Ascending aorta (tissue), 2 donors: ENCODE measurements at places on chromosomes 3 and 15. TPM values are rescaled to one million over a fixed set of nuclear protein-coding genes. Genes with fewer than 3 reads are reported as not detected.
A peak's percentile ranks its signal among the peaks of the same experiment; 100 is the strongest.

DNA sequence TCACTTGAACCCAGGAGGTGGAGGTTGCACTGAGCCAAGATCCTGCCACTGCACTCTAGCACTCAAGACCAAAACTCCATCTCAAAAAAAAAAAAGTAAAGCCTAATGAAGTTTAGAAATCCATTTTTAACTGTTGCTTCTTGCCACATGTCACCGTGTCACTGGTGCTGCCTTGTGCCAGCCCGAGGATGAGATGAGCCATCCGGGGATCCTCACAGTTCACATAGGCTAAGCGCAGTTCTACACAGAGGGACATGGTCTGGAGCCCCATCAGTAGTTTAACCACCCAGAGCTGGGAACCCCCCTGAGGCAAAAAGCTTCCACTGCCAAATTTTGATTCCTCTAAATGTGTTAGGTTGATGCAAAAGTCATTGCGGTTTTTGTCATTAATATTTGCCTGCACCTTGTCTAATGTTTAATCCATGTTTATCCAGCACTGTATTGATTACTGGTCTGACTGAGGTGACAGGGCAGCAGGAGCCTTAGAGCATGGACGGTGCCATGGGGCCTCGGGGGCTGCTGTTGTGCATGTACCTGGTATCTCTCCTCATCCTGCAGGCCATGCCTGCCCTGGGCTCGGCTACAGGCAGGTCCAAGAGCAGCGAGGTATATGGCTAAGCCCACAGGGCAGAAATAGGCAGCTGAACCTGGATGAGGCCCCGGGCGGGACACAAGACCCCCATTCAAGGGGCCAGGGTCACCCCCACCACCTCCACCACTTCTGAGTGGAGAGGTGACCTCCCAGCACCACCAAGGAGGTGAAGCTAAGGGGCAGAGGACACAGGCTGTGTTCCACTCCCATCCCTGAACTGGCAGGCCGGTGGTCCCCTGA lies at the start of gene ITIH1:
ITIH1 (plus strand) TSS at position 473 of the 832 bp plus-strand sequence; CDS start at position 490, 17 bp downstream.
- no peaks in the 10 kb centered on the region for H3K36me3 ChIP-seq
- H3K4me3 ChIP-seq = no peak within 1 kb of the TSS
- no peak for DNase-seq

DNA sequence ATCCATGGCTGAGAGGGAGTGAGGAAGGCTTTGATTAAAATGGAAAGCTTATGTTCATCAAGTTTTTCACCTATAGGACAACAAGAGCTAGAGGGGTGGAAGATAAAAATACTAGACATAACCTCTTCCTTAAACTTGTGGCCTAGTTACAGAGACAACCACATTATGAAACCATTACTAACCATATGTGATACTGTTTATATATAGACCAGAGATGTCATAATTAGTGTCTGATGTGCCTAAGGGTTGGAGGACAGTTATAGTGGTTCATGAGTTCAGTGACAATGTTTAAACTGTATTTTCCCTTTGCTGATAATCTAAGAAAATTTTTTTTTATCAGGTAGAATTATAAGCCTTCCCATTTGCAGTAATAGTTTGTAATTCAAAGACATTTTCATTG lies 23.7 kb downstream of the PHLDB2 start:
- peaks cover 12% of the 10 kb centered on the region for H3K4me1 ChIP-seq
- peak overlapping the region; percentile 51 for H3K27ac ChIP-seq
- H3K36me3 ChIP-seq = peaks cover 30% of the 10 kb centered on the region
- H3K27me3 ChIP-seq = no peaks in the 10 kb centered on the region

DNA sequence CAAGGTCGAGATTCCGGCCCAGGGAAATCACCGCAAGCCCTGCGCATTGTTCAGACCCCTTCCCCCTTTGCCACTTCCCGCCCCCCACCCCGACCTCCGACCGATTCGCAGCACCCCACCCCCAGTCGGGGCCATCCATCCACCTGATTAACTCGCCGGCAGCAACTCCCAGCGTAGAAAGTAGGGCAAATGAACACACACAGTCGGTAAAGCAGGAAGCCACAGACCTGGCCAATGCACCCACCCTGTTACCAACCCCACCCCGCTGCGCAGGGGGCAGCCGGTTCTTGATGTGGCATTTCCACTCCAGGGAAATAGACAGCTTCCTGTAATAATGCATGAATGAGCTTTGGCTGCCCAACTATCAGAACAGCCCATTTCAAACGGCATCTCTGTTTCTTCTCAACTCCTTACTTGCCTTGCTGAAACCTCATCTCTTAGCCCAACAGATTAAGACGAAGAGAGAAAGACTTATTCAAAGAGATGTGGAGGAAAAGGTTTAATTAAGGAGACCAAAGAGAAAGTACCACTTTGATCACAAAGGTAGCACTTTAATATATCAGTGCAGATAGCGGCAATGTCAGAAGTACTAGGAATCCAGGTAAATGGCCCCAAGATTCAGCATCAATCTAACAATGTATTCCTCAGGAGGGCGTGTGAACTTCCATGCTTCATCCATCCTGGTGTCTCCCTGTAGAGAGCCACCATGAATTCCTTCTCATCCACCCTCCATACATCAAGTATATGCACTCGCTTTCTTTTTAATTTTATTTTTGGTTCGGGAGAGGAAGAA lies 1.9 kb downstream of the TNIK start:
- no peaks in the 10 kb centered on the region for H3K36me3 ChIP-seq
- H3K4me1 ChIP-seq = peaks cover 4% of the 10 kb centered on the region
- DNase-seq = no peak

- H3K4me1 ChIP-seq = no peaks in the 10 kb centered on the region
- DNase-seq = no peak
- no peaks in the 10 kb centered on the region for H3K36me3 ChIP-seq
Observed at GRCh38 chr3:13039213-13039896, 33.9 kb downstream of the IQSEC1 start.

DNA sequence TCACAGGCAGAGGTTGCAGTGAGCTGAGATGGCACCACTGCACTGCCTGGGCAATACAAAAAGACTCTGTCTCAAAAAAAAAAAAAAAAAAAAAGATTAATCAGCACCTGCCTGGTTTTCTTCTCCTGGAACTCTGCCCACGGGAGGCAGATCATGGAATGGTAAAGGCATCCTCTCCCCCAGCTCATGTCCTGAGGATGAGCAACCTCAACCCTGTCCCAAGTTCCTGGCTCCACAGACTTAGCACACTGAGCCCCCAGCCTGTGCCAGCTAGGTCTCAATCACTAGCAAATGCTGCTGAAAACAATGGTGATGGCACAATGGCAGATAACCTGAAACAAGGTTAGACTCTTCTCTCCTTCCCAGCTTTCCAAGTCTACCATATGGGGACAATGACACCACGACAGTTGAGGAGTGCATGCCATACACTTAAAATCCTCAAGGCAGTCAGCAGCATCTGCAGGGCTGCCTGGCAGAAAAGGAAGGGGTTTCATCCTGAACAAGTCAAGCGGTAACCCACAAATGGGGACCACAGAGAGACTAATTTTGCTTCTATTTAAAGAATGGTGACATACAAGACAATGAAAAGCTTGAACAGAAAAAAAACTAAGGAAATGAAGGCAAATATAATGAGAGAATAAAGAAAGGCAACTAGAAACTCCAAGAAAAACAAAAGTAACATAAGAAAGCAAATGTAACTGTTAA lies 4.8 kb downstream of the CLN6 start:
- H3K36me3 ChIP-seq = no peaks in the 10 kb centered on the region
- peaks cover 7% of the 10 kb centered on the region for H3K4me1 ChIP-seq
- H3K27me3 ChIP-seq = no peaks in the 10 kb centered on the region

GRCh38 chr3:88713233-88713691 lies 394.2 kb upstream of the EPHA3 start:
- no peaks in the 10 kb centered on the region for H3K36me3 ChIP-seq
- no peaks in the 10 kb centered on the region for H3K27me3 ChIP-seq
- H3K27ac ChIP-seq = no peak overlapping the region
- no peak for DNase-seq

GRCh38 chr3:47394881-47395280 lies 14.1 kb downstream of the PTPN23 start:
- DNase-seq = no peak
- H3K27me3 ChIP-seq = no peaks in the 10 kb centered on the region
- H3K36me3 ChIP-seq = peaks cover 4% of the 10 kb centered on the region
- H3K4me3 ChIP-seq = no peak overlapping the region
- H3K27ac ChIP-seq = peak overlapping the region; percentile 37

DNA sequence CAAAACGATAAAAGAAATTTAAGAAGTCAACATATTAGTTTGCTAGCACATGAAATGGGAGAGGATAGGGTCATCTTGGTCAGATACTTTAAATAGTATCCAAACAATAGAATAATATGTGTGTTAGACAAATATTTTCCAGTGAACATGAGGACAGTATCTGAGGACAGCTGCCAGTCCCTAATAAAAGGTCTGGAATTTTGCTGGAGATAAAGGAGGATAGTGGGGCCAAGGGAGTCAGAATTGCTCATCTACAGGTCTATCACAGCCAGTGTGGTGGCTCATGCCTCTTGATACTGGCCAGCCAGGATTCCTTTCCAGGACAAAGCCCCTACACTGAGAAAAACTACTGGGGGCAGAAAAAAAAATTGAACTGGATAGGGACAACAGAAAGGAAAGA lies 74.0 kb downstream of the HERC1 start:
- DNase-seq = no peak
- no peak overlapping the region for H3K4me3 ChIP-seq
- H3K27me3 ChIP-seq = no peaks in the 10 kb centered on the region

The IL16 gene
- 8.5 TPM for total RNA-seq

The SCAANT1 gene
- total RNA-seq = not detected

The SLC22A13 gene
- total RNA-seq = not detected

GRCh38 chr3:28207000-28207733 lies 34.3 kb upstream of the CMC1 start:
- no peaks in the 10 kb centered on the region for H3K36me3 ChIP-seq
- no peak overlapping the region for H3K4me3 ChIP-seq
- DNase-seq = no peak
- H3K4me1 ChIP-seq = no peaks in the 10 kb centered on the region
- no peaks in the 10 kb centered on the region for H3K27me3 ChIP-seq
- no peak overlapping the region for H3K27ac ChIP-seq

GRCh38 chr3:182912474-182912873 lies 67.9 kb downstream of the DCUN1D1 start:
- DNase-seq = no peak
- peaks cover 15% of the 10 kb centered on the region for H3K36me3 ChIP-seq
- no peaks in the 10 kb centered on the region for H3K27me3 ChIP-seq
- H3K4me3 ChIP-seq = no peak overlapping the region
- no peak overlapping the region for H3K27ac ChIP-seq

- peaks cover 8% of the 10 kb centered on the region for H3K4me1 ChIP-seq
- H3K4me3 ChIP-seq = no peak overlapping the region
- H3K27me3 ChIP-seq = no peaks in the 10 kb centered on the region
- no peaks in the 10 kb centered on the region for H3K36me3 ChIP-seq
- H3K27ac ChIP-seq = peak overlapping the region; percentile 63
Observed at GRCh38 chr3:4522947-4523346, 29.8 kb downstream of the ITPR1 start.

DNA sequence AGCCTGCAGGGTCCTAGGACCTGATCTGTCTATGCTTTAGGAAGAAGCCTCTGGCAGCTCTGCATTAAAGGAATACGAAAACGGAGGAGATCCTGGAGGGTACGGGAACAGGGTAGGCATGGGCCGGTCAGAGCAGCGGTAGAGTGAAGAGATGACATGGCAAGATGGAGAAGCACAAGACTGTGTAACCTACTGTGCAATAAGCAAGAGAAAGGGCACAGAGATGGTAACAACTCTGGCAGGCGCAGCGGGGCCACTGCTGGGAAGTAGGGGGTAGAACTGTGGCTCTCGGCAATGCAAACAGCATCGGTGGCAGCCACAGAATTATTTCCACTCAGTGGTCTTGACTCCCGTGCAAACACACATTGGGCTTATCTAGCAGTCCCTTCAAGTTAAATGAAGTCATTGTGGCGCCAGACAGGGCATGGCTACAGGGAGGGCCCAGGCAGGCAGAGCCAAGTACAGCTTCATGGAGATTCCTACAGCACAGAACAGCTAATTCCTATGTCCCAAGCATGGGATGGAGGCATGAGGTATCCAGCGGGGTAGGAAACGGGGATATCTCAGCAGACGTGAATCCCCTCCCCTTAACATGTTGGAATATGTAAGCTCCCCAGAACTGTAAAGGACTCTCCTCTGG lies 28.8 kb downstream of the WHAMM start:
- no peaks in the 10 kb centered on the region for H3K4me1 ChIP-seq
- no peaks in the 10 kb centered on the region for H3K27me3 ChIP-seq
- no peak overlapping the region for H3K27ac ChIP-seq
- DNase-seq = no peak

DNA sequence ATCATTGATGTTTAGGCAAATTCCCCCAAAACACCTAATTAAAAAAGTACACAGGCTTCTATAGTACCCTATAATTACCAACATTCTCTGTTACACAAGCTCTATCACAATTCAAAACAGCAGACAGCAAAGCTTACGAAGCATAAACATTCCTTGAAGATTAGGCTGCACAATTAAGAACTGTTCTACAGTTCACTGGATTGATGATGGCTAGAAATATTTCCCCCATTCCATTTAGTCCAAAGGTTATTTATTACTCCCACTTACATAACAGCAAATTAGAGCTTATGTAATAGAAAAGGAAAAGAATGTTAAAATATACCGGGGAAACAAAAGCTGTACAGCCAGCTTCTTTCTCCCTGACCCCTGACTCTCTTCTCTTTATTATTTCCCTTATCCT lies 49.3 kb downstream of the UACA start:
- H3K36me3 ChIP-seq = no peaks in the 10 kb centered on the region
- H3K4me3 ChIP-seq = peak overlapping the region; percentile 24
- peak overlapping the region; percentile 76 for H3K27ac ChIP-seq
- H3K4me1 ChIP-seq = peaks cover 39% of the 10 kb centered on the region
- DNase-seq = no peak
